ENCODE measurements at places on chromosomes 11 and 22. TPM values are rescaled to one million over a fixed set of nuclear protein-coding genes. Genes with fewer than 3 reads are reported as not detected.

FADS3 gene
- 5.4 TPM for total RNA-seq

OR4C16 gene
- total RNA-seq: not detected

DERL3 gene
- total RNA-seq: 10.2 TPM

RPL3 gene
- 2,590 TPM for total RNA-seq

SEPTIN5 gene
- total RNA-seq: 0.29 TPM

APOA4 gene
- not detected for total RNA-seq

MLC1 gene
- 0.68 TPM for total RNA-seq

C11orf97 gene
- total RNA-seq: not detected

CALCB gene
- 1.1 TPM for total RNA-seq

SLC22A9 gene
- not detected for total RNA-seq

SCUBE2 gene
- total RNA-seq: not detected

RIMBP3B gene
- 0.73 TPM for total RNA-seq

RCOR2 gene
- 0.46 TPM for total RNA-seq

RBM4B gene
- 20.0 TPM for total RNA-seq

POU2AF1 gene
- 2.2 TPM for total RNA-seq

NNMT gene
- not detected for total RNA-seq

VSIG2 gene
- total RNA-seq: 0.94 TPM

HOATZ gene
- not detected for total RNA-seq

MIOX gene
- not detected for total RNA-seq

KREMEN1 gene
- total RNA-seq: not detected

SEPTIN3 gene
- total RNA-seq: 1.9 TPM

TRIM49B gene
- total RNA-seq: not detected

SSTR3 gene
- total RNA-seq: 10.7 TPM

TRIM49 gene
- not detected for total RNA-seq

RAB36 gene
- total RNA-seq: 0.15 TPM

LYVE1 gene
- not detected for total RNA-seq

FOLH1 gene
- not detected for total RNA-seq

NAALAD2 gene
- not detected for total RNA-seq

KCNQ1OT1 gene
- 0.20 TPM for total RNA-seq

PRG3 gene
- total RNA-seq: not detected

KCNJ4 gene
- not detected for total RNA-seq

SLC16A8 gene
- not detected for total RNA-seq
